ENCODE measurements at places on chromosomes 12 and 14.
A peak's percentile ranks its signal among the peaks of the same experiment; 100 is the strongest.

GRCh38 chr12:24776861-24777260 lies 172.0 kb downstream of the BCAT1 start:
- no peaks in the 10 kb centered on the region for H3K4me1 ChIP-seq
- no peaks in the 10 kb centered on the region for H3K27me3 ChIP-seq
- H3K27ac ChIP-seq, result no peak overlapping the region
- no peak overlapping the region for H3K4me3 ChIP-seq
- H3K36me3 ChIP-seq, result no peaks in the 10 kb centered on the region

DNA sequence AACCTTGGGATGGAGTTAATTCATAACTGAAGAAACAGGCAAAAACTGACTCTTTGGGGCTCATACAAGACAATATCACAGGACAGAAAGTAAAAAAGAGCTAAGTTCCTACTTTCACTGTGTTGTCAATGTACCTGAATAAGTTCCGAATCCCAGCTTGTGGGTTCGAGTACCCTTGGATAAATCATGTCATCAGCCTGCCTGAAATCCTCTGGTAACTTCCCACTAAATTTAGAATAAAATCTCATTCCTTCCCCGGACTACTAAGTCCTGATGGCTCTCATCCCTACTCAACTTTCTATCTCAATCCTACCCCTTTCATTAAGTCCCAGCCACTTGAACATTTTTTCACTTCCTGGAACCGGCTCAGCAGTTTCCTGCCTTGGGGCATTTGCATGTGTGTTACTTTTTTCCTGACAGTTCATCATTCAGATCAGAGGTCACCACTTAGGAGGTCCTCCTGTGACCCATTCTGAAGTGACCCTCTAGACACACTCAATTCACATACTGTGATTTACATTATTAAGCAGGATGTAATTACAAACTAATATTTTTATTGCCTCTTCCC lies 12.7 kb downstream of the ERP29 start:
- no peaks in the 10 kb centered on the region for H3K27me3 ChIP-seq
- H3K4me1 ChIP-seq, result no peaks in the 10 kb centered on the region
- H3K36me3 ChIP-seq, result peaks cover 55% of the 10 kb centered on the region
- H3K27ac ChIP-seq, result no peak overlapping the region

- H3K4me3 ChIP-seq, result no peak overlapping the region
- H3K4me1 ChIP-seq, result peaks cover 12% of the 10 kb centered on the region
- H3K27ac ChIP-seq, result no peak overlapping the region
- DNase-seq, result no peak
- no peaks in the 10 kb centered on the region for H3K36me3 ChIP-seq
Measured at GRCh38 chr14:55101698-55102097, 27.4 kb upstream of the LGALS3 start.

- no peaks in the 10 kb centered on the region for H3K27me3 ChIP-seq
- no peak for DNase-seq
- no peak overlapping the region for H3K27ac ChIP-seq
- H3K4me3 ChIP-seq, result peak overlapping the region; percentile 1
Measured at GRCh38 chr12:58745348-58746125, 174.8 kb downstream of the LRIG3 start.

GRCh38 chr12:69981881-69982475 lies 157.0 kb downstream of the MYRFL start:
- no peaks in the 10 kb centered on the region for H3K27me3 ChIP-seq
- no peaks in the 10 kb centered on the region for H3K36me3 ChIP-seq
- no peaks in the 10 kb centered on the region for H3K4me1 ChIP-seq
- DNase-seq, result no peak
- H3K27ac ChIP-seq, result no peak overlapping the region

- no peak for DNase-seq
- peaks cover 4% of the 10 kb centered on the region for H3K36me3 ChIP-seq
- no peak overlapping the region for H3K27ac ChIP-seq
- H3K4me1 ChIP-seq, result no peaks in the 10 kb centered on the region
- no peak overlapping the region for H3K4me3 ChIP-seq
Measured at GRCh38 chr12:80791863-80792262, 75.2 kb downstream of the MYF5 start.

DNA sequence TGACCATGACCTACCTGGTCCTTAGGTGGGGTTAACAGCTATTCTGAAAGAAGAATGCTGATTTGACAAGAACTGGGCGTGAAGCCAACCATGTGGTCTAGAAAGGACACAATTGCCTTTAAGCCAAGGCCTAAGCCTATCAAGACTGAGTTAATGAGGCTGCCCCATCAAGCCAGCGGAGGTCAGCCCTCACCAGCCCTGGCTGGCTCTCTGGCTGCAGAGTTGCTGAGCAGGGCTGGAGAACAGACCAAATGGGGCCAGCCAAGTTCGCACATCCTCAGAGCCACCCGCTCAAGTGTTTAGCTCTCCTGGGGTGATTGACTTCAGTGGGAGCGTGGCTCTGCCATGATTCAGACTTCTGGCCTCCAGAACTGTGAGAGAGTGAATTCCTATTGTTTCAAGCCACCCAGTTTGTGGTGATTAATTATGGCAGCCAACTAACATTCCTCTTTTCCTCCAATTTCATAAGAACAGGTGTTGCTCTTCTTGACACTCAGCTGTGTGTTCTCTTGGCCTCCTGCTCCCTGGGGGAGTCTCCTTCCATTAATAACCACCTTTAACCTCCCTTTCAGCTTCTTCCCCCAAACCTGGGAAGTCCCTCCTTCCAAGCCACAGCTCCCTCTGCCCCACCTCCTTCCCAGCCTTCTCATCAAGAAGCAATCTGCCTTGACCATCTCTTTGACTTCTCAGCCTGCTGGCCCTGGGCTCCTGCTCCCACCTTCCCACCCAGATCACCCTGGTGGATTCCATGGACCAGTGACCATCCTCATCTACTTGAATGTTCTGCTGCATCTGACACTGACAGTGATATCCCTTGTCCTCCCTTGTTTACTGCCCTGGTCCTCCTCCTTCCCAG lies 5.3 kb upstream of the SERPINA5 start:
- no peaks in the 10 kb centered on the region for H3K36me3 ChIP-seq
- no peak for DNase-seq
- no peaks in the 10 kb centered on the region for H3K27me3 ChIP-seq
- no peak overlapping the region for H3K27ac ChIP-seq
